Kidney (tissue), 22 donors: ENCODE measurements at places on chromosomes 13 and 19. TPM values are rescaled to one million over a fixed set of nuclear protein-coding genes. Genes with fewer than 3 reads are reported as not detected.

GPR183 gene
- 1.7 TPM for polyA plus RNA-seq

RAB20 gene
- 47.7 TPM for polyA plus RNA-seq

ZNF665 gene
- 2.2 TPM for polyA plus RNA-seq

CEACAM16 gene
- not detected for polyA plus RNA-seq

PPFIA3 gene
- polyA plus RNA-seq: 20.0 TPM

KLK2 gene
- polyA plus RNA-seq: not detected

MIR17HG gene
- polyA plus RNA-seq: 1.2 TPM

MADCAM1 gene
- polyA plus RNA-seq: 0.77 TPM

FCAR gene
- polyA plus RNA-seq: not detected

KLF1 gene
- not detected for polyA plus RNA-seq

CLEC11A gene
- polyA plus RNA-seq: 24.5 TPM

SAFB2 gene
- polyA plus RNA-seq: 67.1 TPM

GDF15 gene
- polyA plus RNA-seq: 154 TPM

GPC5 gene
- polyA plus RNA-seq: 6.8 TPM

PEAK3 gene
- polyA plus RNA-seq: not detected

MBD3L3 gene
- not detected for polyA plus RNA-seq

PRSS57 gene
- polyA plus RNA-seq: not detected

NXNL1 gene
- not detected for polyA plus RNA-seq

IGFL1 gene
- not detected for polyA plus RNA-seq

OLFM4 gene
- polyA plus RNA-seq: 14.6 TPM

PLVAP gene
- polyA plus RNA-seq: 148 TPM

GNG7 gene
- polyA plus RNA-seq: 13.4 TPM

ZNF497 gene
- polyA plus RNA-seq: 1.7 TPM

SERPINE3 gene
- not detected for polyA plus RNA-seq

SMIM7 gene
- 144 TPM for polyA plus RNA-seq

LRRC63 gene
- polyA plus RNA-seq: 0.17 TPM

TMEM221 gene
- polyA plus RNA-seq: not detected

YJEFN3 gene
- 3.1 TPM for polyA plus RNA-seq

EDDM13 gene
- polyA plus RNA-seq: 1.6 TPM

MAB21L1 gene
- polyA plus RNA-seq: 0.17 TPM

LAIR2 gene
- polyA plus RNA-seq: not detected

LGALS14 gene
- not detected for polyA plus RNA-seq

CYP2A6 gene
- not detected for polyA plus RNA-seq

C1QTNF9B gene
- not detected for polyA plus RNA-seq

CGB5 gene
- polyA plus RNA-seq: not detected

DNAAF3 gene
- polyA plus RNA-seq: 5.1 TPM

NOTCH3 gene
- 15.1 TPM for polyA plus RNA-seq

CCDC70 gene
- not detected for polyA plus RNA-seq
